Uterus (tissue), 4 donors: ENCODE measurements at places on chromosomes 7 and 10.

GRCh38 chr10:60878224-60878623 is 65.8 kb downstream of the RHOBTB1 start:
- no peak for DNase-seq

GRCh38 chr10:121710207-121710606 is 112.0 kb upstream of the FGFR2 start:
- DNase-seq = no peak

DNA sequence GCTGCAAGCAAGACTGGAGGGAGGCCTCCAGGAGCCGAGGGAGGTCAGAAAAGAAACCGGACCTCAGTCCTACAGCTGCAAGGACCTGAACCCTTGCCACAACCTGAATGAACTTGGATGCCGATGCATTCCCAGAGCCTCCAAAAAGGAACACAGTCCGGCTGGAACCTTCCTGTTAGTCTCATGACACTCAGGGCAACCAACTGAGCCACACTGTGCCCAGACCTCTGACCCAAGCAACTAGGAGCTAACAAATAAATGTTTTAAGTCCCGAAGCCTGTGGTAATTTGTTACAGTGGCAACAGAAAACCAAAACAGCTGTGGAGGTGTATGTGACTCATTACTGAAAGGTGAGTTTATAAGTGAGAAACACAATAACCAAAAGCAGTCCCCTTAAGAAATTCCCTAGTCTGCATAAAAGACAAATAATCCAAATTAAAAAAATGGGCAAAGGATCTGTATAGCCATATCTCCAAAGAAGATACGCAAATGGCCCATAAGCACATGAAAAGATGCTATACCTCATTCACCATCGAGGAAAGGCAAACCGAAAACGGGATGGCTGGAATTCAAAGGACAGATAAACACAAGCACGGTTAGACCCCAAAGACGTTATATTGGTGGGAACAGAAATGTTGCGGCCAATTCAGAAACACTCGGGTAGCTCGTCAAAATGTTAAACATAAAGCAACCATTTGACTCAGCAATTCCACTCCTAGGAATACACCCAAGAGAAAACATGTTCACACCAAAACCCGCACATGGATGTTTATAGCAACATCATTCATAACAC is 24.8 kb downstream of the GNA12 start:
- no peak for DNase-seq

- no peak for DNase-seq
Observed at GRCh38 chr7:127949769-127950222, 81.4 kb downstream of the LRRC4 start.

DNA sequence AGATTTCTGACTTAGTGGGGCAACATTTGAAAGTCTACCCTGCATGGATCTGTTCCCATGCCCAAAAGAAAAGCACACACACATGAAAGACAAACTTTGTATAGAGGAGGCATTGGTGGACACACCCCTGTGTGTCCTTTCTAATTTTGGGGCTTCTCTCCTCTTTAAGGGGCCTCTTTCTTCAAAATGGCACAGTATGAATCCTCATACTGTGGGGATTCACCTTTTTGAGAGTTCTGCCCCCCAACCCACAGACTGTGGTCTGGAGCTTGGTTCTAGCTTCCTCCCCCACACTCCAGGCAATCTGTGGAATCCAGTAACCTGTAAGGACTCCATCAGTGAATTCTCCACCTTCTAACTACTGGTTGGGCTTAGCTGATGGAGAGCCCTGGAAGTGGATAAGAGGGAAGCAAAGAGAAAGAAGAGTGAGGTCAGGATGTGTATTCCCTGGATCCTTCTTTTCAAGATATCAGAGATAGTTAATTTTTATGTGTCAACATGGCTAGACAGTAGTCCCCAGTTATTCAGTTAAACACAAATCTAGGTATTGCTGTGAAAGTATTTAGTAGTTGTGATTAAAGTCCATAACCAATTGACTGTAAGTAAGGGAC is 32.4 kb upstream of the CDK6 start:
- DNase-seq = no peak

- DNase-seq = no peak
Observed at GRCh38 chr7:81873559-81873958, 103.7 kb upstream of the HGF start.

DNA sequence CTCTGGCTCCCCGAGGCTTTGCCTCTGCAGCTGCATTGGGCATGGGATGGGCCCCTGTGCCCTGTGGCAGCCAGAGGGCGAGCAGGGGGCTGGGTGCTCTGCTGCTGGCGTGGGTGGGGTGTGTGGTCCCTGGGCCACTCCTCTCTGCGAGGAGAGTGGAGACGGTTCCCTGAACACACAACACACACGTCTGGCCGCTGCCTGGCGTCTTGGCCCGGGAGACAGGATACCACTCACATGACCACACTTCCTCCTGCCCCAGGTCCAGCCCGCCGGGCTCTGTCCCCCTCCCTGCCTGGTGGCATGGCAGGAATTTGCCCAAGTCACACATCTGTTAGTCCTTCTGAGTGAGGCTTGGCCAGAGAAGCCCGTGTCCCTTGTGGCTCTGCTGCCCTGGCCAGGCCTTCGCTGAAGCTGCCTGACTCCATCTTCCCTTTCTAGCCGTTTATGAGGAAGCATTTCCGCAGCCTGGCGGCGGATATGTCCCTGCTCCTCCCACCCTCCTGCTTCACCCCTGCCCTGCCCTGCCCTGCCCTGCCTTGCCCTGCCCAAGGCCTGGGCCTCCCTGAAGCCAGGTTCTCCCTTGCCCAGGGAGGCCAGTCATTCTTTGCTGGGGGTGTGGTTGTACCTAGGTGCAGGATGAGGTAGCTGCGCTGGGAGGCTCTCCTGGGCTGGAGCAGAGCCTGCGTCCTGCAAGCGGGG is 3.0 kb downstream of the BRI3 start:
- peak; percentile 66 for DNase-seq

DNA sequence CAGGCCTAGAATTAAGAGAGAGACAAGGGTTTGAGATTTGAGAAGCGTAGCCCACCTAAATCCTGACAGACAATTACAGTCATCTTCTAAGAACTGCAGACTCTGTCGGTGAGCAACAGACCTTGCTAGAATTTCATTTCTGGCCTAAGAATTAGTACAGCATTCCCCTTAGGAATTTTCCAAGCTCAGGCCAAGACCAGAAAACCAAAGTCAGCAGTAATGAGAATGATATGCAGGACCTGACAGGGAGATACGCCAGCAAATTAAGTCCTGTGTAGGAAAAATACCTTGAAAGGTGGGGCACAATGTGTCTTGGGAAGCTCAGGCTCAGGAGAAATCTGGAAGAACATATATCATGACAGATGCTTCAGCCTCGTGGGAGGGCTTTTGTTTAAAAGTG is 52.7 kb upstream of the HERPUD2 start:
- no peak for DNase-seq

DNA sequence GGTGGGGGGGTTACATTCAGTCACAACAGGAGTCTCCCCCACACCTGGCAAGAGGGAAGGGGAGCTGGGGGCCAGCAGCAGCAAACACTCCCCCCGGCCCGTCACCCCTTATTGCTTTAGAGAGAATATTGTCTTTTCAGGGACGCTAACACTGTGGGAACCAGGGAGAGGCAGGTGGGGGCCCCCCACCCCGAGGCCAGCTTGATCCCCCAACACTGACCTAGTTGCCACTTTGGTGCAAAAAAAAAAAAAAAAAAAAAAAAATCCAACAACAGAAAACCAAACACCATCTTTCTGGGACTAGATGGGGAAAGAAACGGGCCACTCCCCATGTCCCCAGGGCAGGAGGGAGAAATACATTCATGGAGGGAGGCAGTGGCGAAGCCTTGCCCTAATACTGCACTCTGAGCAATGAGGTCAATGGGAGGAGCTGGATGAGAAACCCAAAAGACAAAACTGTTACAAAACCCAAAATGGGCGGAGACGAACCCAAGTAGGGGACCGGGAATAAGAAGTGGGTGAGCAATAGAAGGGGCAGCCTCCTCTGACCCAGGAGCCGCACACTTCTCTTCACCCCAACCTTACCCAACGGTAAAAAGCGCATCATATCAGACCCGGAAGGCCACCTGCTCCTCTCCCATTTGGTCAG is 6.5 kb downstream of the GNB2 start:
- DNase-seq = peak; percentile 70

- no peak for DNase-seq
Observed at GRCh38 chr7:9945131-9945530, 1028.5 kb upstream of the PHF14 start.
